ENCODE measurements at places on chromosomes 16 and 17.

DNA sequence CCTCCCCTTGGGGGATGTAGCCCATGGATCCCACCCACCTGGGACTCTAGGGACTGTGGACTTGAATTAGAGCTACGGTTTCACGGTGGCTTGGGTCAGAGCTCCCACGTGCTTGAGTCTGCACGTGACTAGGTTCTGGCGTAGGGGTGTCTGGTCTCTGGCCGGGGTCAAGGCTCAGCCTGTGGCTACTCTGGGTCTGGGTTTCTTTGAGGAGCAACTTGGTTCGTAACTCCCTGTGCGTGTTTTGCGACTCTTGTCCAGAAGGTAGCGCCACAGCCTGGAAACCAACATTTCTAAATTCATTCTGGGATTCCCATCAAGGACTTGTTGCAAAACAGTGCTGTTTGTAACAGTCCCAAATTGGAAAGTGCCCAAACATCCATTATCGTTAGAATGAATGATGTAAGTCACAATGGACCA lies 470 bp upstream of the GGT6 start:
- DNase-seq, result no peak

GRCh38 chr17:45146166-45146565 lies 2.1 kb upstream of the HEXIM1 start:
- no peak for DNase-seq

DNA sequence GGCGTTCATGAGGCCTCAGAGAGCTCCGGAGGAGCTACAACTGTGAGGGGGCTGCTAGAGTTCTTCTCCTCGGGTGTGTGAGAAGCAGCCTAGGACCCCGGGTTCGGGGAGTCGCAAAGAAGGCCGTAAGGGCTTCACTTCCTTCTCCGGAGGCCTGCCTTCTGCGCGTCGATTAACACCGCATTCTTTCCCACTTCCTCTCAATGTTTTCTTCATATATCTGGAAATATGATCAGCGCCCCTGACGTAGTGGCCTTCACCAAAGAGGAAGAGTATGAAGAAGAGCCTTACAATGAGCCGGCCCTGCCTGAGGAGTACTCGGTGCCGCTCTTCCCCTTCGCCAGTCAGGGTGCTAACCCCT lies 449 bp downstream of the SMCR8 start:
- DNase-seq, result no peak

GRCh38 chr16:60203525-60204124 lies 1469.5 kb upstream of the GOT2 start:
- DNase-seq, result peak; percentile 33

- no peak for DNase-seq
These were observed 20.9 kb downstream of the NLRP1 start for GRCh38 chr17:5563456-5563855.

- no peak for DNase-seq
These were observed 3.4 kb downstream of the MIF4GD start for GRCh38 chr17:75267411-75268232.

GRCh38 chr16:86095131-86095752 lies 196.3 kb downstream of the IRF8 start:
- no peak for DNase-seq
